ENCODE measurements at places on chromosomes 5 and 9.

GRCh38 chr5:152113401-152113800 lies 188.8 kb upstream of the GLRA1 start:
- no peak for DNase-seq

- no peak for DNase-seq
Measured at GRCh38 chr9:82513976-82514735, 525.6 kb downstream of the SPATA31D1 start.

DNA sequence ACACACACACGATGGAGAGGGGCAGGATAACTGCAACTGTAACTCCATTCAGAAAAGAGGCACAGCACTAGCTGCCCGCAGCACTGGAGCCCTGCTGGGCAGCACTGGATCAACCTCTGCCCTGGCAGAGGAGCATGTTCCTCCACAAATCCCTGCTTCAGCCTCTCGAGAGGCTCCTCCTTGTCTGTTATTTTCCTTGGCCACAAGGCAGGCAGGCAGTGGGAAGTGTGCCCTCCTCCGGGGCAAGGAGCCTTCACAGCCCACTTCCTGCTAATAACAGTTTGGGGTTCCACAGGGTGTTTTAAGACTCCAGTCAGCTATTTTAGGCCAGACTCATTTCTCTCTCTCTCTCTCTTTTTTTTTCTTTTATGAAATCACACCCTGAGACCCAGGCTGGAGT lies 11.8 kb downstream of the FXN start:
- no peak for DNase-seq

DNA sequence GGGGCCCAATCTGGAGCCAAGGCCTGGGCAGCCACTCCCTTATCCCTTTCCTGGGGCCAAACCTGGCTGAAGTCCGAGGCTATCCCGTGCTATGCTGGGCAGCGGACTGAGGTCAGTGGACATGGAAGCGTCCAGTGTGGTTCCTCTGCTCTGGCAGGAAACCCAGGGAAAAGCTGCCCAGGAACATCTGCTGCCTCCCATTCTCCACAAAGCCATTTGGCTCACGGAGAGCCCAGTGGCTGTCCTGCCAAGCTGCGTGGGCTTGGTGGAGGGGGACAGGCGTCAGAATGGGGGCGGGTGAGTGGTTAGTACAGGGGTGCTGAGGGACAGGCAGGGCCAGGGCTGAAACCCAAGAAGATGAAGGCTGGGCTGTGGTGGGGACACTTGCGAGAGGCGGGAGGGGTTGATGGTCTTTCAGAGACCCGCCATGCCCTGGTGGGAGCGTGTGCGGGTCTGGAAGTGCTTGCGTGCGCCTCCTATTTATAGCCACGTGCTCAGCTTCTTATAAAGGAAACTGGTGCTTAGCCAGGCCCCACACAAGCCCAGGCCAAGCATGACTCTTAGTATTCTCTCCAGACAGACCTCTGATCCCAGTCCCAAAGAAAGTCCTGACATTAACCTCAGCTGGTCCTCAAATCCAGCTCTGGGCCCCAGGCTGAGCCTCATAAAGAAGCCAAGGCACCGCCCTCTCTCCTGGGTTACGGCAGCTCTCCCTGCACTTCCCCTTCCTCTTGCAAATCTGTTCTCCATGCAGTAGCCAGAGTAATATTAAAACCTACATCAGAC lies 9.4 kb upstream of the SLC6A7 start:
- DNase-seq, result no peak

DNA sequence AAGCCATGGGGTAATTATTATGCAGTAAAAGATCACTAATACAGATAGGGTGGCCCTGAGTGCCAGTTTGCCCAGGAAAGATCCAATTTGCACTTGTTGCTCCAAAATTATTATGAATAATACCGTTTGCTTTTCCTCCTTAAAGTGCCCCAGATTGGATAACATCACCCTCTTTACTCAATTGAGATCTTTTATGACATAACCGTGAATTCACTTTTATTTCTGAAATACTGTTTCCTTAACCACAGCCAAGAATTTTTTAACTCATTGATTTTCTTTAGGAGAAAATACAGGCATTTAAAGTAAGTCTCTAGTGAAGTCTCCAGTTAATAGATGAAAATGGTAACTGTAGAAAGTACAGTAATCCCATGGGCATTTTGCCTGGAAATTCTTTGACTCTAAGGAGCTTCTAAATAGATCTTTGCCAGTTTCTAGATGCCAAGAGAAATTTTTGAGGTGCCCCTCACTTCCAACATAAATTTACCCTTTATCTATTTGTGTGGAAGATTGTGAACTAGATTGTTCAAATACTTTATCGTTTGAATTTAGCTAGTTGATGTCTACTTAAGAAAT lies 99.2 kb downstream of the UHRF2 start:
- no peak for DNase-seq

DNA sequence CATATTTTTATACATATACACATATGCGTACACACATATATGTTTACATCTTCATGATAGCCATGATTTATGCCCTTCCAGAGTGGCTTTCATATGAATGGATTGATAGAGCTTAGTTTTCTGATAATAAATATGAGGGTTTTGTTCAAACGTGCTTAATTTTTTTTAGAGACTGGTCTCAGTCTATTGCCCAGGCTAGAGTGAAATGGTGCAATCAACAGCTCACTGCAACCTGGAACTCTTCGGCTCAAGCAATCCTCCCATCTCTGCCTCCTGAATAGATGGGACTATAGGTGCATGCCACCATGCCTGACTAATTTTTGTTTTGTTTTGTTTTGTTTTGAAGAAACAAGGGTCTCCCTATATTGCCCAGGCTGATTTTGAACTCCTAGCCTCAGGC lies 48.6 kb upstream of the ZSWIM6 start:
- no peak for DNase-seq
